Hindlimb muscle (tissue), 1 donor: ENCODE measurements at places on chromosomes 5 and 9. TPM values are rescaled to one million over a fixed set of nuclear protein-coding genes. Genes with fewer than 3 reads are reported as not detected.

- no peak for DNase-seq
Observed at GRCh38 chr9:121946465-121946864, 146.6 kb downstream of the TTLL11 start.

ZNF367 gene
- polyA plus RNA-seq = 6.5 TPM

- no peak for DNase-seq
Observed at GRCh38 chr5:7873216-7873615, 4.3 kb downstream of the MTRR start.

- DNase-seq = no peak
Observed at GRCh38 chr9:133664173-133665050, 28.2 kb downstream of the DBH start.

- no peak for DNase-seq
Observed at GRCh38 chr5:334903-335739, 13.6 kb downstream of the AHRR start.

- DNase-seq = no peak
Observed at GRCh38 chr9:112503170-112503569, 16.5 kb downstream of the KIAA1958 start.

ADRA1B gene
- polyA plus RNA-seq = 0.92 TPM
